Activated T-helper 2 cell treated with anti-CD3 and anti-CD28 coated beads, Interferon-gamma antibody, Interleukin-2, Interleukin-4, amounts not matched to agents 10 μg/mL and 5 μg/mL and 100 μg/mL, durations not matched to agents 14 hours and 24 hours and 36 hours (primary cell): ENCODE measurements at places on chromosomes 11 and 22.

GRCh38 chr22:36285545-36285944 is 32.6 kb downstream of the APOL1 start:
- DNase-seq, result no peak

- DNase-seq, result no peak
These were observed 18.0 kb downstream of the SOX6 start for GRCh38 chr11:16338393-16338792.

- DNase-seq, result no peak
These were observed 7.9 kb downstream of the DDX10 start for GRCh38 chr11:108672786-108673185.

DNA sequence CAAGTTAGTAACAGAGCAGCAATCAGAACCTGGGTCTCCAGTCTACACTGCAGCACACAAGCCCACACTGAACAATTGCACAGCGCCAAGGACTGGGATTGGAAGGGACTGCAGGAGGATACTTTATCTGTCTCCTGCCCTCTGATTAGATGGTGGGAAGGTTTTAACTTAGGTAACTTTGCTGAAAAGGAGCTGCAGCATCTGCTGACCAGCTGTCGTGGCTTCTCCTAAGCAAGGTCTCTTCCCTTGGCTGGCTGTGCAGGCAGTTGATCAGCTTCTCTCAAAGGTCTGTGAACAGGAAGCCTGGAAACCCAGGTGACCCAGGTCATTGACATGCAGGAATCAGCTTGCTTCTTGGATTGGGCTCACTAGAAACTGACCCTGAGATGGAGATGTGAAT is 82.4 kb downstream of the ISX start:
- DNase-seq, result no peak

DNA sequence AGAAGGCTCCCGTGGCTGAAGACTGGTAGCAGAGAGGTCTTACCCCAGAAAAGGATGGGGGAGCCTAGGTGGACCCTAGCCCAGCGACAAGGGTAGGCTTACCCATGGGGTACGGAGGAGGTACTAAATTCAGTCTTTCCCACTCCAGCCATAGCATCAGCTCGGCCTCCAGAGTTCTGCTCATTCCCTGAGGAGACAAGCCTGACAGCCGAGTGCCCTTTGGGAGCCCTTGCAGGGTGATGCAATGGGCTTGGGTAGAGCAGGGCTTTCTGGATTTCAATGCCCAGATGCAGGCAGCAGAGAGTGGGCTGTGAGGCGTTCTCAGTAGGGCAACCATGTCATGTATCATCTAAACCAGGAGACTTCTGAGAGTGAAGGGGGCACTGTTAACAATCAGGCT is 124.7 kb downstream of the MICAL2 start:
- no peak for DNase-seq

DNA sequence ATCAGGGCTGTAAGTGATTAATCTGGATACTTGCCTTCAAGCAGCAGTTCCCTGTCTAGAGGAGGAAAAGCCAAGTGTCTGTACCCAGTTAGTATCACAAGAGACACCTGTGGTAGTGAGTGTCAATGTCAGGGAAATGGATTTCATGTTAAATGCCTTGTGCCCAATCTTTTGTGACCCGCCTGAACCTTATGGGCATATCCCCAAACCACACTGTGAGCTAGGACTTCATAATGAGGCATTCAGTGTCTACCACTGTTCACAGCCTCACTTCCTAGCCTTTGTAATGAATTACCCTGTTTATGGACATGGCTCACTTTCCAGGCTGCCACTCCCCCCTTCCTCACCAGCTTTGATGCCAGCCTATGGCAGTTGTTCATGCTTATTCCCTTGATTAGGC is 125.1 kb downstream of the TRIM44 start:
- no peak for DNase-seq

DNA sequence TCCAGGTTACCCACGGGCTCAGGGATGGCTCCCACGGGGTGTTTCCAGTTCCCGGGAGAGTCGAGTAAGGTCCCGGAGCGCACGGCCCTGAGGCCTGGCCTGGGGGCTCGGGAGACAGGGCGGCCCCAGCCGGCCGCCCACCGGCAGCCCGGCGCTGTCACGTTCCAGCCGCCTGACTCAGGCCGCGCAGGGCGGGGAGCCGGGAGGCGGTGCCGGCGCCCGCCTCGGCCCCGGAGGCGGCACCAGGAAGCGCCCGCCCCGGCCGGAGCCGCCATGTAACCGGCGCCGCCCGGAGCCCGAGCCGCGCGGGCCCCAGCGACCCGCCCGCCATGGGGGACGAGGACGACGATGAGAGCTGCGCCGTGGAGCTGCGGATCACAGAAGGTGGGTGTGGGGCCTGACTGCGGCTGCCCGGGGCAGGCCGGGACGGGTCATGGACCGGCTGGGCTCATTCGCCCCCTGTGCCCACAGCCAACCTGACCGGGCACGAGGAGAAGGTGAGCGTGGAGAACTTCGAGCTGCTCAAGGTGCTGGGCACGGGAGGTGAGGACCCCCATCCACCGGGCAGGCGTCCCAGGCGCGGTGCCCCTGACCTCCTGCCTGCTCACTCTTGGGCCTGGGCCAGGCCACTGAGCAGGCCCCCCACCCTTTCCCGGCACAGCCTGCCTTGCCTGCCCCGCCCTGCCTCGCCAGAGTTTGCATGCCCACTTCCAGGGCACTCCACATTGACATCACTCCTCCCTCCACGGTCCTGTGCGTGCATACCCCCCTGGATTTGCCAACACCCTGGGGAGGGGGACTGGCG is at the start of gene RPS6KA4:
TSS of gene RPS6KA4 (plus strand) at position 256 of the 805 bp plus-strand sequence. CDS start at position 330, 74 bp downstream.
- DNase-seq, result peak; percentile 54

- no peak for DNase-seq
These were observed 172.8 kb upstream of the NAV2 start for GRCh38 chr11:19539861-19540260.

- no peak for DNase-seq
These were observed 11.8 kb downstream of the HIKESHI start for GRCh38 chr11:86313793-86314192.

GRCh38 chr11:18304745-18305144 is 17.2 kb downstream of the HPS5 start:
- DNase-seq, result no peak

GRCh38 chr22:42922374-42923191 is 65.5 kb upstream of the ARFGAP3 start:
- no peak for DNase-seq

GRCh38 chr11:100855466-100856067 is 168.5 kb downstream of the ARHGAP42 start:
- DNase-seq, result no peak

GRCh38 chr11:109971184-109971523 is 122.0 kb upstream of the ZC3H12C start:
- no peak for DNase-seq
